Activated B cell treated with CpG ODN at 0.5 μM for 24 hours (primary cell): ENCODE measurements at places on chromosomes 3 and 15.

DNA sequence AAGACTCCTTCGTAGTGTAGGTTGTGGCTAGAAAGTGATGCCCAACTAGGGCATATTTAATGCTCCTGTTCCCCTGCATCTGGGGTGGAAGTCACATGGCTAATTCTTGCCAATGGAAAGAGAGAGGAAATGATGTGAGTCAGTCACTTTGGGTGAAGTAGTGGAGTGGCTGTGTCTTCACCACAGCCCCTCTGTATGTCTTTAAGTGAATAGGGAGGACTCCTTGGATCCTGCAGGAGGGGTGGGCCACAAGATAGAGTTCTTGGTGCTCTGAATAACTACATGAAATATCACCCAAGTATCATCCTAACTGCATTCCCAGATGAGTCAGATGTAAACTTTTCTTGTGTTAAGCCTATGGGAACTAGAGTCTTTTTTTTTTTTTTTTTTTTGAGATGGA lies 17.8 kb upstream of the MB21D2 start:
- H3K4me1 ChIP-seq = no peaks in the 10 kb centered on the region
- no peak overlapping the region for H3K27ac ChIP-seq
- no peaks in the 10 kb centered on the region for H3K36me3 ChIP-seq
- H3K4me3 ChIP-seq = no peak overlapping the region
- DNase-seq = no peak

- H3K27me3 ChIP-seq = no peaks in the 10 kb centered on the region
- no peak overlapping the region for H3K27ac ChIP-seq
- H3K4me3 ChIP-seq = no peak overlapping the region
- H3K4me1 ChIP-seq = no peaks in the 10 kb centered on the region
- no peak for DNase-seq
Observed at GRCh38 chr3:61819861-61820260, 258.5 kb downstream of the PTPRG start.

DNA sequence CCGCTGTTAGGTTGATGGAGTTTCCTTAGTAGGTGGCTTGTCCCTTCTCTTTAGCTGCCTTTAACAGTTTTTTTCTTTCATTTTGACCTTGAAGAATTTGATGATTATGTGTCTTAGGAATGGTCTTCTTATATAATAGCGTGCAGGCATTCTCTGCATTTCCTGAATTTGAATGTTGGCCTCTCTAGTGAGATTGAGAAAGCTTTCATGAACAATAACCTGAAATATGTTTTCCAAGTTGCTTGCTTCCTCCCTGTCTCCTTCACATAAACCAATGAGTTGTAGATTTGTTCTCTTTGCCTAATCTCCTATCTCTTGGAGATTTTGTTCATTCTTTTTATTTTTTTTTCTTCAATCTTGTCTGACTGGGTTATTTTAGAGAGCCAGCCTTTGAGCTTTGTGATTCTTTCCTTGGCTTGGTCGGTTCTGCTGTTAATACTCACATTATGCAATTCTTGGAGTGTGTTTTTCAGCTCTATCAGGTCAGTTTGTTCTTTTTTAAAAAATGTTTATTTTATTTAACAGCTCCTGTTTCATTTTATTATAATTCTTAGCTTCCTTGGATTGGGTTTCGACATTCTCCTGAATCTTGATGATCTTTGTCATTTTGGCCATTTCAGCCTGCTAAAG lies 627.9 kb downstream of the SI start:
- no peaks in the 10 kb centered on the region for H3K36me3 ChIP-seq
- H3K27ac ChIP-seq = no peak overlapping the region
- no peaks in the 10 kb centered on the region for H3K27me3 ChIP-seq
- no peak for DNase-seq

GRCh38 chr15:82731527-82731926 lies 21.9 kb upstream of the AP3B2 start:
- no peaks in the 10 kb centered on the region for H3K4me1 ChIP-seq
- H3K36me3 ChIP-seq = peaks cover 44% of the 10 kb centered on the region
- DNase-seq = no peak
- H3K27ac ChIP-seq = no peak overlapping the region
- H3K27me3 ChIP-seq = no peaks in the 10 kb centered on the region

GRCh38 chr3:112030901-112031300 lies 3.6 kb upstream of the TMPRSS7 start:
- DNase-seq = no peak
- no peak overlapping the region for H3K27ac ChIP-seq
- H3K4me1 ChIP-seq = no peaks in the 10 kb centered on the region
- H3K36me3 ChIP-seq = no peaks in the 10 kb centered on the region
- H3K4me3 ChIP-seq = no peak overlapping the region

DNA sequence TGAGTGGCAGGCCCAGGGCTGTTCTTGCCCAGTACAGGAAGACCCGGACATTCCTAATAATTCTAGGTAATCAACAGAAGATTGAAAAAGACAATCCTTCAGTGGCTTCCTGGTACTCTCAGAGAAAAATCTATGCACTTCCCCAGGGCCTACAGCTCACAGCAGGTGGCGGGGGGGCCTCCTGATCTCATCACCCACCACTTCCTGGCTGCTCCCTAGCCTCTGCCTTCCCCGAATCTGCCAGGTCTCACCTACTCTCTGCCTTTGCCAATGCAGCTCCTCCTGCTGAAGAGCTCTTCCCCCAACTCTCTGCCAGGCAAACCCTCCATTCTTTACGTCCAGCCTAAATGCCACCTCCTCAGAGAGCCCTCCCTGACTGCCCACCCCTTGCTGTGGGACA lies 37.5 kb downstream of the EHD4 start:
- peaks cover 66% of the 10 kb centered on the region for H3K4me1 ChIP-seq
- H3K36me3 ChIP-seq = peaks cover 14% of the 10 kb centered on the region
- peak; percentile 27 for DNase-seq
- H3K27ac ChIP-seq = peak overlapping the region; percentile 90
- peak overlapping the region; percentile 47 for H3K4me3 ChIP-seq

DNA sequence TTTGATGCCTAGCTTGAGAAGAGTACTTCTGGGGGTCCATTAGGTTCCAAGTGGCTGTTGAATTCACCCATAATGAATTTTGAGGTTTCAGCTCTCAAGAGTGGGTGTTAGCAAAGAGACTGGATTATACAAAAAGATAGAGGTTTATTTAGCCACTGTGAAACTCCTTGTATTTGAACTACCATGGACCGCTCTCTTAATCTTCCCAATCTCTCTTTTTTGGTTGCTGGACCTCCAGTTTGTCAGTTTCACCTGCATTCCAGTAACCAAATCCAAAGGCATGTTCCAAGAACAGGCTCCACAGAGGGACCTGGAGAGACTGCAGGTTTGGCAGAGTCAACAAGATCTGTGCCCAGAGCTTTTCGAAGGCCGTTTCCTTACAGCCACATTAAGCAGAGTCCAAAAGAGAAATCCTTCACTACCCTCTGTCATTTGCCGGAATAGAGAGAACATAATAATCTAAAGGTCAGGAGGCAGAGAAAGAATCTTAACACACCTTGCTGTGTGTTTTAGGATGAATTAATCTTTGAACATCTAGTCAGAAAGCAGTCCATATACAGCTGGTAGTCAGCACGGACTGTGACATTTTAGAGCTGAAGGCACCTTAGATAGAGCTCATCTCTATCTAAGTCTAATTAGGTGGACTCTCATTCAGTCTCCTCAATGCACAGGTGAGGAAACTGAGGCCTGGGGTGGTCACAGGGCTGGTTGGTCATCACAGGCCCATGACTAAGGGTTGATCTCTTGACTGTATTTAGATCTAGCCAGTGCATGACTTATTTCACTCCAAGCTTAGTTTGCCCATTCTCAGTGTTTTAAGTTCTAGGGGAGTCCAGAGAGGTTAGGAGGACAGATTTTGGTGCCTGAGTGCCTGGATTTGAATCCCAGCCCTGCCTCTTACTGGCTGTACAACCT lies 1.3 kb downstream of the ABHD2 start:
- H3K4me1 ChIP-seq = peaks cover 33% of the 10 kb centered on the region
- no peak overlapping the region for H3K4me3 ChIP-seq
- peak overlapping the region; percentile 86 for H3K27ac ChIP-seq
- no peaks in the 10 kb centered on the region for H3K27me3 ChIP-seq

- no peaks in the 10 kb centered on the region for H3K36me3 ChIP-seq
- no peak overlapping the region for H3K4me3 ChIP-seq
- no peak for DNase-seq
- H3K4me1 ChIP-seq = no peaks in the 10 kb centered on the region
- H3K27ac ChIP-seq = no peak overlapping the region
Observed at GRCh38 chr3:64612082-64612860, 75.5 kb downstream of the ADAMTS9 start.
